ENCODE measurements at places on chromosomes 4 and X.

DNA sequence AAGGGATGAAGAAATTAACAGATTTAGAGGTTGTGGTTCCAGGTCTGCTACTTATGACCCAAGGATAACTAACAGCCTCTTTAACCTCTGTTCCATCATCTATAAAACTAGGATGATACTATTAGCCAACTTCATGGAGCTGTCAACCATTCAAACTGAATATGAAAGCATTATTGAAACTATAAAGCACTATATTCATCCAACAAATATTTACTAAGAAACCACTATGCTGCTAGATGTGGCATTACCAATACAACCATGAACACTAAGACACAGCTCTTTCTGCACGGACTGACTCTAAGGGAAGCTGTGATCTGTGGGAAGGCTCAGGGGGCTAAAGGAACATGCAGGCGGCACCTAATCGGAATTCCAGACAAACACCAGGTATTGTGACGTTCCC, 66.0 kb downstream of the APBB2 start:
- no peak for DNase-seq

DNA sequence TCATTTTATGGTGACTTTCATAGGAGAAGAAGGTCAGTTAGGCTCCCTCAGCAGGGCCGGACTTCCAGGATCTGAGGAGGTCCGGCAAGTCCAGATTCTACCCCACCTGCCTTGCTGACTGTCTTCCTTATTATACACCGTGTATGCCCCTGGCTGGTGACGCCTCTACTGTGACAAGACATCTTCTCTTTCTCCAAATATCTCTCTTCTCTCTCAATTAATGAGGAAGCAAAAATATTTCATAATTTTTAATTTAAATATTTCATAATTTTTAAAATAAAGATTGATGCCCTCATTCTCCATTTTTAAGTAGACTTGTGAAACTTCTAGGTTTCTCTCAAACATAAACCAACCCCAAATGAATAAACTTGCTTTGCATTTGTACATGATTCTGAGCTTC, 202.5 kb downstream of the NSUN7 start:
- no peak for DNase-seq

- DNase-seq: no peak
Measured at GRCh38 chr4:86560447-86560846, 33.7 kb upstream of the PTPN13 start.

DNA sequence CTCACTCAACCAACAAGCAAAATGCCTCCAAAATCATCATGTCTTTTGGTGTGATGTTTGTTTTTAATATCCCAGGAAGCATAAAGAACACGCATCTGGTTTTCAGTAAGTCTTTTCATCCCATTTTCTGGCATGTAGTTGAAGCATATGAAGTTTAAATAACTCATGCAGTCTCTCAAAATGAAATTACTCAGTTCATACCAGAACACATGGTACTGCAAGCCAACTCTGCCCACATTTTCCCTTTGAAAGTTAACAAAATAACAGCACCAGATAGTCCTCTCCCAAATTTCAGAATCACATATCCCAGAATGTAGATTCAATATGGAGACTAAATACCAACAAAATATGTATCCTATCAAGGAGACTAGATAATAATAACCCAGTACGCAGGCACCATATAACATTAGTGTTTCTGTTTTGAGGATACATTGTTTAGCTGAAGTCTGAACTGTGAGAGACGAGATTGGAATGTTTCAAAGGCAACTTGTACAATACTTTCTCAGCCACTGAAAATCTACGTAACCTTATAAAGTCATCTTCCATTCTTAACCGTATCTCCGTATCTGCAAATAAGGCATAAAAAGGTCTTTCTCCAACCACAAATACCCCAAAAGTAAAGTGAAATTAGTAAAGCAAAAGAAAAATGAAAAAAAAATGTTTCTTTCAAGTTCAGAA, 23.1 kb downstream of the CORIN start:
- DNase-seq: no peak

- no peak for DNase-seq
Measured at GRCh38 chr4:31984872-31985271, 1264.7 kb downstream of the PCDH7 start.

DNA sequence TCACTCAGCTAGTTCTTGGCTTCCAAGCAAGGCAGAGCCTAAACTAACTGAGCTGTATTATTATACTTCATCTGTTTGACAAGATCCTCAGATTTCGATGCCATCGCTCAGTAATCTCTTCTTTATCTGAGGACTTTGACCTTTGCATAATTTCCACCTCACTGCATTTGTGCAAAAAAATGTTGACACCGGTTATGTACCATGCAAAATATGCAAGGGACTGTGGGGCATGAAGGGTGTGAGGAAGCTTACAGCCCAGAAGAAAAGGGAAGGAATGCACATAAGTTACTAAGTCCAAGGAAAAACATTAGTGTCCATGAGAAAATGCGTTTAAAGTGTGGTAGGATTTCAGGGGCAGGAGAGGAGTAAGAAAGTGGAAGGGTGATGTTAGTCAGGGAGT, 295.4 kb downstream of the PACRGL start:
- DNase-seq: no peak

GRCh38 chr4:37656649-37657048, 29.5 kb downstream of the RELL1 start:
- no peak for DNase-seq
